ENCODE measurements at places on chromosomes 4 and X.

GRCh38 chrX:39613482-39613995, 484.2 kb downstream of the BCOR start:
- DNase-seq: no peak

DNA sequence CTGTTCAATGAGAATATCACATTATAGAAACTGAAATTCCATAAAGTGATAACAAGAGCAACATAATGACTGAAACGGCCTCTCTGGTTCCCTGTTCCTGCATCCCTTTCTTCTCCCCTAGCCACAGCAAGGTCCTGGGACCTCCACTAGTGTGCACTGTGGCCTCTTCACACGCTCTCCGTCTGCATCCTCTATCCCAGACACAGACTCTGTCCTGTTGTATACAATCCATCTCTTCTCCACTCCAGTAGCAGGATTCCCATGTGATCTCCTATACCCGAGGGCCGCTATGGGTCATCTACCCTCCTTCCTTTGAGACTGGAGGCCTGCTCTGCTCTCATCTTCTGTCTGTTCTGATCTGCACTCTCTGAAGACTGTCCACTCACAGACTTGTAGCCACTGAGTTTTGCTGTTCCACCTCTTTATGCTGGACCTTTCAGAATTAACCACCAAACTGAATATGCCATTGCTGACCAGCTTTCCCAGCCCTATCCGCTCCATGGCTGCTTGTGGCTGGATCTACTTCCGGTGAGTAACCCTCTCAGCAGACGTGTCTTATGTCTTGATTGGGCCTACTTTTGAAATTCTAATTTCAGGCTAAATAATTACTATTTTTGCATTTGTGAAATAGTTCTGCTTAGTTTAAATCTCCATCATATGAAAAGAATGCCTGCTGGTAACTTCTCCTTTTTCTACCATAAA, 105.1 kb upstream of the NAP1L5 start:
- DNase-seq: peak; percentile 58

- peak; percentile 48 for DNase-seq
Observed at GRCh38 chr4:162683659-162684370, 482.9 kb downstream of the NAF1 start.

- peak; percentile 18 for DNase-seq
Observed at GRCh38 chr4:114780205-114780604, 181.6 kb downstream of the UGT8 start.

- peak; percentile 62 for DNase-seq
Observed at GRCh38 chr4:112898357-112899141, 150.9 kb upstream of the ANK2 start.

DNA sequence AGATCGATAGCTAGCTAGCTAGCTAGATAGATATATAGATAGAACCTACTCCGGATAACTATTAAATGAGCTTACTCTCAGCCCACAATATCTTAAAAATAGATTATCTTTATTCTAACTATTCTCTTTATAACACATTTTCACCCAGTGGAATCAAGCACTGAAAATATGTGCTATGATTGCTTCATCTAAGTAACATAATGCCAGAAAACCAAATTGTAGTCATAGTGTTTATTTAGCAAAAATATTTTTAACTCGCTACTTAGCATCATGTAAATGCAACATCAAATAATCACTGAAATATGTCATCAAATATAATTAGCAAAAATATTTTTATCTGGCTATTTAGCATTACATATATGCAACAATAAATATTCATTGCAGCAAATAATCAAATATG, 1.5 kb downstream of the TMEM156 start:
- DNase-seq: no peak

GRCh38 chr4:47572981-47573380, 87.9 kb downstream of the ATP10D start:
- DNase-seq: no peak

GRCh38 chr4:156169861-156170260, 216.2 kb upstream of the CTSO start:
- no peak for DNase-seq

DNA sequence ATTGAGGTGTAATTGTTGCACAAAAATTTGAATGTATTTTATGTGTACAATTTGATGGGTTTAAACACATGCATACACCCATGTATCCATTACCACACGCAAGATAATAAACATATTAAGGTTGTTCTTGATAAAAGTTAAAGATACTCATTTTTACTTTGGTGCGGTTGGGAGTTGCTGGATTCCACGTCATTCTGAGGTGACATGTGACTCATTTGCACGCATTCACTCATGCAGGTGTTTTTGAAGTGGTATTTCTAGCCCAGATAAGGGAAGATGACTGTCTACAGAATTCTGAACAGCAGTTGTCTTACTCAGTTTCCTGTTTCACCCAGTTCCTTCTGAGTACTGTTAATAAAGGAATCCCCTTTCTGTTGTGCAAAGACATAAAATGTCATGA, 142.0 kb downstream of the RTL3 start:
- peak; percentile 85 for DNase-seq

GRCh38 chr4:99300934-99301333, 10.1 kb upstream of the ADH1A start:
- no peak for DNase-seq

GRCh38 chr4:609400-610050, 15.8 kb upstream of the PDE6B start:
- no peak for DNase-seq

- peak; percentile 81 for DNase-seq
Observed at GRCh38 chrX:28120072-28120471, 138.8 kb upstream of the DCAF8L1 start.
